CD4-positive, alpha-beta T cell treated with Interleukin-4 for 4 hours (primary cell): ENCODE measurements at places on chromosomes 6 and 20.

- DNase-seq, result no peak
Observed at GRCh38 chr6:128239146-128239545, 281.3 kb downstream of the PTPRK start.

- no peak for DNase-seq
Observed at GRCh38 chr6:1111361-1111760, 200.5 kb upstream of the FOXQ1 start.

- no peak for DNase-seq
Observed at GRCh38 chr6:157990321-157991066, 8.8 kb downstream of the SYNJ2 start.

GRCh38 chr6:66126358-66126757 lies 419.3 kb upstream of the EYS start:
- no peak for DNase-seq

DNA sequence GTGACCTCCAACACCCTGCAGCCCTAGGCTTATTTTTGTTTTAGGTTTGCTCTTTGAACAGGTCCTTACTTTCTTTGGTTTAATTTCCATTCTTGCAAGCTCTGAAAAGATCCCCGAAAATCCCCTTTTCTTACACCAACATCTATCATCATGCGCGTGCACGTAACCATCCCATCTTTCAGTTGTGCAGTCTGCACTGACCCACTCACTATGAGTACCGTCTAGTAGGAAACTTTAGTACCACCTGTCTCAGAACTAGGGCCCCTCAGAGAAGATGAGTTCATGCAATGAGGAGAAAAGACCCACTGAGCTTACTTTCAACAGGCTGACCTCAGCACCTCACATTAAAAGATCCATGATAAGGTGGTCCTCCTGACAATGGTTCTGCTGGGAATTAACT lies 120.6 kb upstream of the AGPAT4 start:
- DNase-seq, result no peak

- DNase-seq, result no peak
Observed at GRCh38 chr20:17622851-17623508, 53.1 kb downstream of the DSTN start.

DNA sequence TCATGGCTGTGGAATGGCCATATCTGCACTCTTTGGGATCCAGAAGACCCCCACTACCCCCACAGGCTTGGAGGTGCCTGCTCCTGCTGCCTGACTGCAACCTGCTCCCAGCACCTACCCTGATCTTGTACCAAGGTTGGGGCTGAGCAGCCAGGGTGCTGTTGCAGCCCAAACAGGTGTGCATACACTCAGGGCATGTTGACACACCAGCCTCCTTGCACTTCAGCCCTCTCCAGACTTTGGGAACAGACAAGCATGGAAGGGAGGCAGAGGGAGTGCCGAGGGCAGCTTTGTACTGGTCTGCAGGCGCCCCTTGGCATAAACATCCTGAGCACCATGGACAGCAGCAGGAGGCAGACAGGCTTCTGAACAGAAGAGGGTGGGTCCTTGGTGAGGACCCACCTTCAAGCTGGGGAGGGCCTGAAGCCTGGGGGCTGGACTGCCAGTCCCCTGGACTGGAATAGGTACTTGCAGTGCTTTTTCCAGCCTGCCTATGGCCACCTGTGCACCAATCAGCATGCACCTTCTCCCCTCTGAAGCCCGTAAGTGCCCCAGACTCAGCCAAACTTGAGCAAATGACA lies 1675.8 kb downstream of the HACE1 start:
- no peak for DNase-seq

- no peak for DNase-seq
Observed at GRCh38 chr20:12166053-12166717, 248.5 kb downstream of the BTBD3 start.

- no peak for DNase-seq
Observed at GRCh38 chr6:14055541-14055940, 62.0 kb upstream of the CD83 start.
